ENCODE measurements at places on chromosomes 13 and 19.

DNA sequence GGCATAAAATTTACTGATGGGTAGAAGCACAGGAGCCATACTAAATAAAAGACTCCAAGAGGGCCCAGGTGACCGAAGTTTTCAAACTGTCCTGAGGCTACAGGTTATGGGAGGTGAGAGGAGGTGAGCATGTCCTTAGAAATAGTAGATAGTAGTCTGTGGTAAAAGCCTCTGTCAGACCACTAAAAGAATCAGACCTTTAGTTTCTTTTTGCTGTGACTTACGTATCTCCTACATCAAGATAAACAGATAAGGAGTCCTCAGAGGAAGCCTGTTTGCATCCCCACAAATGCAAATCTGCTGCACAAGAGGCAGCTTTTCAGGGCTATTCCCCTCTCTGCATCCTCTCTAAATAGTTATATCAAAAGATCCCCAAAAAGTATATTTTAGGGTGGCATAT lies 711.6 kb upstream of the SLITRK6 start:
- no peak for DNase-seq

DNA sequence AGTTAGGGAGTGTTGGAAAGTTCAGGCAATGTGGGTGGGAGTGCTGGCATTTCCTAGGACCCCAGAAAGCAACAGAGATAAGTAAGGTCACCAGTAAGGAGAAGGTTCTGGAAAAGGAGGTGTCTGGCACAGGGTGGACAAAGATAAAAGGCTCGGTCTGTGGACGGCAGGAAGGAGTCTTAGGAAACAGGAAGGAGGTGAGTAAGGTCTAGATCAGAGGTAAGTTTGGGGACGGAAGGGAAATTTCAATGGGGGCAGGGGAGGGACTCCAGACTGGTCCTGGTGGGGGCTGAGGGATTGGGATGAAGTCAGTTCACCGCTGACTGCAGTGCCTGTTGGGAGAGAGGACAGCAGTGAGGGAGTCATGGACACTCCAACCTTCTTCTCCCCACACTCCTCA lies 7.8 kb upstream of the OPA3 start:
- DNase-seq: no peak

DNA sequence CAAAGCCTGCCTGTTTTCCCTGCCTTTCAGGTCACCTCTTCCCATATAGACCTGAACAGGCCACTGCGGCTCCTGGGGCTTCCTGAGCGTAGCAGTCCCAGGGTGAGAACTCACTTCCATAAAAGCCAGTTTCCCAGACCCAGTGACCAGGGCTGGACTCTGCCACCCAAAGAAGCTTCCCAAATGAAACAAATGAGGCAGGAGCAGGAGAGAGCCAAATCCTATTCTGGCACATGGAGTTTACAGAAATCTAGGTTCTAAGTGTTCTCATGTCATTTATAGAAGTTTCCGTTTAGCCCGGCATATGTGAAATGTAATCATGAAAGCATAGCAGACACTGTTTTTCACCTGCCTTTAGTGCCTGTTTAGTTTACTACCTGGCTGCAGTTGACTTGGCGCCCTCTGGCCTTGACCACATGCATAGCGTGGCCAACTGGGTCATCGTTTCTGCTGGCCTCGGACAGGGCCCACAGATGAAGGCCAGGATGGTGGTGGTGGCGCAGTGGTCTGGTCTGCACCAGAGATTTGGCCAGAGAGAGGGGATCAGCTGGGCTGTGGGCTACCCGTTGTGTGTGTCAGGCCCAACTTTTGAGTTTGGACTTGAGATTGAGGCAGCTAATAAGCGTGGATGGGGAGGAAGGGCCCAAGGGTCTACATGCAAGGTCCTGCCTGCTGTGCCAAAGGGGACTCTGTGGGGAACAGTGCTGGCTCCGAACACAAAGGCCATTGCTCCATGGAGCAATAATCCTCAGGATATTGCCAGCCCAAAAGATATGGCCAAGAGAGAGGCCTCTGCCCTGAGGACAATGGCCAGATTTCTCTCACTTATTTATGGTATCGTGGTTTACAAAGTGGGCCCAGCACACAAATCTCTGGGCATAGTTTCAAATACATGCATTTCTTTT lies 43.3 kb downstream of the NFIX start:
- no peak for DNase-seq

DNA sequence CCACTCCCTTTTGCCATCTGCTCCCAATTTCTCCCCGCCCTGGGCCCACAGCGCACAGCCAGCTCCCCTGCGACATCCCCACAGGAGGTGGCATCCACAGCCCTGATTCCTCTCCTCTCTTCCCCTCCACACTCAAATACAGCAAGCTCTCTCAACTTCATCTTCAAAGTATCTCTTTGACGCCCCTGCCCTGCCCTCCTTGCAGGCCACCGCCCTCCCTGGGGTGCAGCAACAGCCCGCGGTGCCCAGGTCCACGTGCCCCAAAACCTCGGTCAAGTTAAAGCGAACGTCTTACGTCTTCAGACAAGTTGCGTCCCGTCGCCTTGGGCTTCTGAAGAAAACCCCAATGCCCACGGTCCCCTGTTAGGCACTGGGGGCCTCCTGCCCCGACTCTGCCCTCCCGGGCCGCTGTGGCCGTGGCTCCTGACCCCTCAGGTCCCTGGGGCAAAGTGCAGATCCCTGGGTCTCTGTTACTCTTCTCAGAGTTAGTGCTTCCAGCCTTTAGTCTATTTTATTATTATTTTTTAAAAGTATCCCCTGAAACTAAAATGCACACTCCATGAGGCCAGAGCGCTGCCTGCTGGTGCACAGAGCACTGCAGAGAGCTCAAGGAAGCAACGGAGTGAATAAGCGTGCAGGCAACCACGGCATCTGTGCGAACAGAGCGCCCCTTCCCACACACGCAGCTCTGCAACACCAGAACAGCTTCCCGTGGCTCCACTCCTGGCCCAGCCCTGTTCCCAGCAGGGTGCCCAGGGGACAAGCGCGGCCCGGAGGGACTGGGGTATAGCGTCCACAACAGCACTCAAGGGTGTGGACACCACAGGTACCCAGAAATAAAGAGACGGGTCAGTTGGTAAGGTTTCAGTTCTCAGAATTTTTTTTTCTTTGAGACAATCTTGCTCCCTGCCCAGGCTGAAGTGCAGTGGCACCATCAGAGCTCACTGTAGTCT lies 26.4 kb downstream of the IL17D start:
- no peak for DNase-seq

GRCh38 chr13:113840541-113841352 lies 23.1 kb downstream of the GAS6 start:
- DNase-seq: no peak

- no peak for DNase-seq
Observed at GRCh38 chr13:78102121-78102677, 183.6 kb upstream of the EDNRB start.

DNA sequence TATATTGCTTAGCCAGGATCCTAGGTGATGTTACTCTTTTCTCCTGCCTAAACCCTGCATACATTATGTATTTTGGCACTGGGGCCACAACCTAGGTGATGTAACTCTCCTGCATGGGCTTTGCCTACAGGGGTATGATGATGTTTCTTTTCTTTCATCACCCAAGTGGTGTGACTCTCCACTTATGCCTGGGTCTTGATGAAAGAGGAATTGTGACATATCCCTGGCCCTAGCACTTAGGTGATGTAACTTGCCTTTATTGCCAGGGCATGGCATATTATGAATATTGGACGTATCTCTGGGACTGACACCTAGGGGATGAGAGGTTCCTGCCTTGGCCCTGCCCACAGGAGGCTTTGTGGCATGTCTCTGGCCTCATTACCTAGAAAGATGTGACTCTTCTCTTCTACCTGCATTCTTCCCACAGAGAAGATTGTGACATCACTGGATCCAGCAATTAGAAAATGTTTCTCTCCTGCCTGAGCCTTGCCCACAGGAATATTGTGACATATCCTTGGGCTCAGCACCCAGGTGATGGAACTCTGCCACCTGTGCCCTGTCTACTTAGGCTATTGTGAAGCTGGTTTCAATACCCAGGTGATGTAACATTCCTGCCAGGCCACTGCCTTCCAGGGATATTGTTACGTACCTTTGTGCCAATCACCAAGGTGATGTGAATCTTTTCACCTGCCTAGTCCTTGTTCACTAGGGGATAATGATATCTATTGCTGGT lies 27.3 kb upstream of the ZNF254 start:
- no peak for DNase-seq

DNA sequence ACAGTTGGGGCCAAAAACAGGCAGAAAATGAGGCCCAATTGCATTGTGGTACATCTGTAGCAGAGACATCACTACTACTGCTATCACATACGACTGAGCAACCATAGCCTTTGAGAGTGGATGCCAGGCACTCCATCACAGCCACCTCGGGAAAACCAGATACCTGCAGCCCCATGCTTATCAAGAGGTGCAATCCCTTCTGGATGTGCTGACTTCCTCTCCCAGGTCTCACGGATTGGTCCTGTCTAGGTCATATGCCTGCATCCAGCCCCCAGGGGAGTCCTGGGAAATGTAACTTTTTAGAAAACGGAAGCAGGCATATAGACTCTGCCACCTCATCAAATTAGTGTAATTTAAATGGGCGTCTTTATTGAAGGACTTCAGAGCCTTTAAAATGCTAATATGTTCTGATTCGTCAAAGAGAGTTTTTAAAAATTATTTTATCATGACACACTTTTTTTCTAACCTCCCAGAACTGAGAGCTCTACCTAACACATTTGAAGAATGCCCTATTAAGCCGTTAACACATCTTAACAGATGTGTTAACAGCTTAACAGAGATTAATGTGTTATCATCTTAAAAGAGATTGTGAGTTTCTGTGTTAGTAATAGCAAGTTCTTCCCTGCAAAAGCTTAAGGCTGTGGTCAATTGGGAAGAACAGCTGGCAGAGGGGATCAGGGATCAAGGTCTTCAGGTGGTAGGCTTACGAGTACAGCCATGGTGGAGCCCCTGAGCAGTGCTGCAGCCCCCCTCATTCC lies 63.9 kb downstream of the DLEU7 start:
- DNase-seq: no peak

- no peak for DNase-seq
Observed at GRCh38 chr13:38967446-38967845, 23.2 kb downstream of the STOML3 start.

GRCh38 chr13:111914241-111915103 lies 152.5 kb upstream of the SOX1 start:
- no peak for DNase-seq

DNA sequence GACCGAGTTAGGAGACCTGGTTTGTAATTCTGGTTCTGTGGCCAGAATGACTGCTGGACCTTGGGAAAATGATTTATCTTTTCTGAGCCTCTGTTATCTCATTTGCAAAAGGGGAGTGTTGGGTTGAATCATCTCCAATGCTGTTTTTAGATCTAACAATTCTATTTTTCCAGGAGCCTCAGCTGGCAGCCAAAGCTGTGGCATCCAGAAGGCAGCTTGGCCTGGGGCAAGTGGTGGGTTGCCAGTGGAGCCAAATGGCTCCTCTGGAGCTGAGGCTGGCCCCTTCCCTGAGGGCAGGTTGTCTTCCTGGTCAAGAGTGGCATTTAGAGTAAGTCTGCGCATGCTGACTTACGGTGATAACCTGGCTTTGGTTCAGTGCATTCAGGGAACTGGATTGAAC lies 21.3 kb downstream of the B3GLCT start:
- DNase-seq: no peak

DNA sequence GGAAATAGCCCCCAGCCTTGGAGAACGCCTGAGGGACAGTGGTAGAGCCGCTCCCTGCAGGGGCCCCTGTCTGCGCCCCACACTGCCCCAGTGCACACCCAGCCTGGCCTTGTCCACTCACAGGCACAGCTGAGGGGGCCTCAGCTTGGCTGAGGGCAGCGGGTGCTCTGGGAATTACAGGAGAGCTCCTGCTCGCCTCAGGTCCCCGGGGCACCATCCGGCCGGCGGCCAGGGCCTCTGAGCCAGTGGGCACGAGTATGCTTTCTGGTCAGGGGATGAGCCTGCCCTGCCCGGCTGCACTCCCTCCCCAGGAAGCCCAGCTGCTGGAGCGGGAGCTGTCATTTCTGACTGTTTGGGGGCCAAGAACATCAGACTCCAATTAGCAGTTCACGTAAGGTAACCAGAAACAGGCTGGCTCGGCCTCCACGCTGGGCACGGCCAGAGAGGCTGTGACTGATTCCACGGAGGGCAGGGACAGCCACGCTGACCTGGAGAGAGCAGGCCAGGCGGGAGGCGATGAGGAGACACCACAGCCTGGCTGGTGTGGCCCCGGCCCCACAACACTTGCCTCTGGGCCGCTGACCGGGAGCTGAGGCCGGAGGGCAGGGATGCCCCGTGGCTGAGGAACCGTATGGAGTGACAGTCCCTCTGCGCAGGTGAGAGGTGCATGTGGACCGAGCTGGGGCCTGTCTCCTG lies 15.4 kb downstream of the CEBPG start:
- no peak for DNase-seq

DNA sequence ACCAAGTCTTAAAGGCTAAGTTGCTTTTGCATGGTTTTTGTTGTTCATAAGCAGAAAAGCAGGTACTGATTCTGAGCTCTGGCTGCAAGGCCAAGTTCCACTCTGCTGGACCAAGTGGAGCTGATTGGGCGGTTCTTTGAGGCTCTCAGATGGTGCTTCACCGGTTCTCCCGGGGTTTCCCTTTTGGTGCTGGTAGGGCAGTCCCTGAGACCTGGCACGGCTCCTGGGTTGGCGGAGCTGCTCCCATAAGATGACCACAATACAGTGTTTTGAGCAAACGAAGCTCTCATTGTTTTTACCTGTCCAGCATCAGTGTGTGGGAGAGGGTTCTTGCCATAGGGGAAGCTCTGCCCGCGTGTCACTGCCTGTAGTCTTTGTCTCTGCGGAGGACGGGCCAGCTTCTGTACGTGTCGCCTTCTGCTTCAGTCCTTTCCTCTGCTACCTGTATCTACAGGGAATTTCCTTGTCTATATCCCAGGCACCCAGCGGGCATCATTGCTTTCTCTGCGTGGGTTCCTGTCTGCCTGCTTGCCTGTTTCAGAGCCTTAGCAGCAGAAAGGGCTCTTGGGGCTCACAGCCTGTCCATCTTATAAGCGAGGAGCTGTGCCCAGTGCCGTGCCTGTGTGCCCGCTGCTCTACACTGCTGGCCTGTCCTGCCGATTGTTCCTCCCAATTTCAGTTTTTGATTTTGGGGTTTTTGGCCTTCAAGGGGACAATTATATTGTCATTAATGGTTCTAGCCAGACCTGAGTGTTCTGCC lies 2.3 kb downstream of the U2AF2 start:
- DNase-seq: no peak

- DNase-seq: no peak
Observed at GRCh38 chr19:55156202-55157063, 1.1 kb downstream of the TNNI3 start.

DNA sequence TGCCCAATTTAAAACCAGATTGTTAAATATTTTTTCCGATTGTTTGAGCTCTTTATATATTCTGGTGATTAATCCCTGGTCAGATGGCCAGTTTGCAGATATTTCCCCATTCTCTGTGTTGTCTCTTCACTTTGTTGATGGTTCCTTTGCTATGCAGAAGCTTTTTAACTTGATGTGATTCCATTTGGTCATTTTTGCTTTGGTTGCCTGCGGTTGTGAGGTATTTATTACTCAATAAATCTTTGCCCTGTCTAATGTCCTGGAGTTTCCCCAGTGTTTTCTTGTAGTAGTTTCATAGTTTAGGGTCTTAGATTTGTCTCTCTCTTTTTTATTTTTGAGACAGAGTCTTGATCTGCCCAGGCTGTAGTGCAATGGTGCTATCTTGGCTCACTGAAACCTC lies 23.8 kb upstream of the LMO7 start:
- no peak for DNase-seq
